ENCODE measurements at places on chromosomes 4 and X.

DNA sequence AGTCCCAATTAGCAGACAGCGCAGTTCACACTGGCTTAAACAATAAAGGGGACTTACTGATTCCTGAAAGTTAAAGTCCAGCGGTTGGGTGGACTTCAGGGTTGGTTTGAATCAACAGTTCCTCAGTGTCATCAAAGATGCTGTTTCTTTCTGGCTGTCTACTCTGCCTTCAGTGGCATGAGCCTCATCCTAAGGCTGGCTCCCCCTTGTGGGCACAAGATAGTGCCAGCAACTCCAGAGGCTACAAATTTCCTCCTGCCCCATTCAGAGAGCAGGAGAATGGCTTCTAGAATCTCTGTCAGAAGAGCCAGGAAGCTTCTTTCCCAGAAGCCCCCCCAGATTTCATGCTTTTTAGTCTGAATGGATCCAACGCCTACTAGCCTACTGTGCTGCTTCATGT is 82.4 kb upstream of the MTM1 start:
- no peak for DNase-seq

DNA sequence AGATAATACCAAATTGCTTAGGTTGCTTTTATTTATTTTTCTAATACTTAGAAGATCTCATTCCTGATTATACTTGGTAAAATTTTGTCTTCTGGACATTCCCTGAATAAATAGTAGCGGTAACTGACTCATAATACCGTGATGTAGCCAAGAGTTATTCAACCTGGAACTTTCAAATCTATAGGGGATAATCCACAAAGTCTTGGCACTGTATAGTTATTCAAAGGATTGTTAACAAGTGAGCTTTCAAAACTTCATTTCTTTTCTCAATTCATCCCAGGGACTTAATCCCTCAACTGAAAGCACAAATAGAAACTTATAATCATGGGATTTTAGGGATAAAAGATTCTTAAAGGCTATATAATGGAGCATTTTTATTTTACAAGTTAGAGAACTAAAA is 1383.3 kb downstream of the FAM133A start:
- DNase-seq = no peak

DNA sequence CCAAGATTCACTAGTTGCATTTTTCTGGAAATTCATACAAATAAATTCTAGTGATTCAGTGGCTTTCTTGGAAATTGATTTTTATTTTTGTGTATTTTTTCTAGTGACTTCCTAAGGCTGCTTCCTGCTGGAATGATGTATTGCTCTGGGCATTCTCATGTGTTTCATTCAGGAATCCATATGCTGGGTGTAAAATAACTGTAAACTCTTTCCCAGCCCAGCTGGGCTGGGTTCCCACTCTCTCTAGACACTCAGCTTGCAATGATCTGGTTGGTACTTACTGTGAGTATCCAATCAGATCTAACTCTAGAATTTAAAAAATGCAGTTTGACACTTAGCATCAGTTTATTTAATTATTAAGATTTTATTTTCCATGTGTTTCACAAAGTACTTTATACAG is 882.2 kb downstream of the STIM2 start:
- DNase-seq = no peak

DNA sequence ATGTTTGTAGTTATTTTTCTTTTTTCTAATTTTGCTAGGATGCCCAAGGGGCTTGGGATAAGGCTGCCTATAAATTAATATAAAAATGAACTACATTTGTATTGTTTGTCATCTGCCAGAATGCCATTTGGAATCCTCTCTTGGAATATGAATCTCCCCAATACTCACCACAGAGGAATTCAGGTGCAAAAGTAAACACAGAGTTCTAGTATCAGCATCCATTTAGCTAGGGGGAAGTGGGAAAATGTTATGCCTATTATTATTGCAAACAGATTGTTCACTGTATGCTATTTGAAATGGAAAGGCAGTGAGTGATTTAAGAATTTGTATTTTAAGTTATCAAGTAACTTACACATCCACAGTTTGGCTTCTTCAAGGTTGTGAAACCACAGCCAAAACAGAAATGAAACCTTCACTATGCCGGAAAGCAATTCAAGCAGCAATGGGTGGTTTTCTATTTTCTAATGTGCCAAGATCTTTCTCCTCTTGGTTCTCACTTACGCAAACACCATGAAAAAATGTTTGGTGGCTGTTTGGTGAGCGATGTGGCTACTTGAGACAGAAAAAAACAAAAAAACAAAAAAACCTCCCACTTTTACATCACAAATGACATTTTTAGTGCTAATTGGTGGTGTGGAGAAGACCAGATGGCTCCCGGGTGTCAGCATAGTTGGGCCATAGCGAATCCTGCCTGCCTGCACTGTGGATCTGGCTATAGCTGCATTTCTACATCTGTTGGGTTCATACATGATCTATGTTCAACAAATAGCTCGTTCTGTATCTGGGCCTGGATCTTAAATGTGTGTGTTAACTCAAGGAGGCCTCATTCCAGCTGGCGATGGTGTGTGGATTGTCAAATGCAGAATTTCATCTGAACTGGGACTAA is 200.8 kb upstream of the GIMD1 start:
- no peak for DNase-seq

DNA sequence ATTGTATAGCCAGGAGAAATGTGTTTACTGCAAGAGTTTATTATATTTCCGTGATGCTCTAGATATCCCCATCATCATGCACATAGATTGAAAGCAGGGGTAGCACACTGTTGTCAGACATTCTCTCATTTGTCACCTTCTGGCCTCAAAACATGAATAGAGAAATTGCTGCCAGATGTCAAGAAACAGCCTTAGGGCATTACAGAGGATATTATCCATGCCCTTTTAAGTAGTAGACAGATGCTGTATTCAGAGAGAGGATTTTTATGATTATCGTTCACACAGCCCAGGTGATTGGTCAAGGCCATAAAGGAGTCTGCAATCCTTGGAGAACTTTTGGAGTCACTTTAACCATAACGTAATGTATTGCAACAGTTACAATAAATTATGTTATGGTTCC is 1961.5 kb upstream of the TENM3 start:
- DNase-seq = no peak

- no peak for DNase-seq
These were observed 726.9 kb downstream of the GRID2 start for GRCh38 chr4:93030670-93031069.

- DNase-seq = no peak
These were observed 51.7 kb downstream of the SLC7A11 start for GRCh38 chr4:138190452-138190858.

- no peak for DNase-seq
These were observed 105.2 kb downstream of the GASK1B start for GRCh38 chr4:158067646-158068045.

DNA sequence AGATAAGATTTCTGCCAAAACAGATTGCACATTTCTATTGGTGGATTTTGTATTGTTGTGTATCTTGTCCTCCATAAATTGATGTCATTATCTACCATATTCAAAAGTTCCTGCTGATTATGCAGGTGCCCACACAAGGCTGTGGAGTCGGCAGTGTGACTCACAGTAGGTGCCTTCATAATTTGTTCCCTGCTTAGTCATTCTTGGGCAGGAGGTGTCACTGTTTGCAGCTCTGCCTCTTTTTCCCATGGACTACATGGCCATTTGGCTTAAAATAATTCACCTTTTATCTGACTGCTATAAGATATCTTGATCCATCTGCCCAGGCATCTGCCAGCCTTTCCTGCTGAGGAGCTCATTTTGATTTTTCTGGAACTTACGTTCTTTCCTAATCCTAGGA is 33.6 kb upstream of the ENPEP start:
- DNase-seq = no peak

DNA sequence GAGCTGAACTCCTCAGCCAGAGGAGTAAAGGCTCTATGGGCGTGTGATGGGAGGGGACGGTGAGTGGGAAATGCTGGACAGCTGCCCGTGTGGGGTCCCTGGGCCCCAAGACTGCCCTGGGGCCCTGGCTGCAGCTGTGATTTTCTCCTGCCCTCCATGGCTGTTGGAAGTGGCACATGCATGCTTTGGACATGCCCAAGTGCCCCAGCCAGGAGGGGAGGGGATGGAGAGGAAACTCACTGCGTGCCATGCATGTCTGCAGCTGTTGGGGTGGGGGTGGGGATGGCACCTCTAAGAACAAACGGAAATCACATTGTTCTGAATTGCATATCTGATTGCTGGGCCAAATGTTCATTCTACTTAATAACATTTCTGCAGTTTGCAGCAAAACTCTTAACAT is 52.4 kb downstream of the MID2 start:
- DNase-seq = no peak

GRCh38 chr4:40931841-40932240 is 182.1 kb downstream of the NSUN7 start:
- DNase-seq = no peak

- DNase-seq = no peak
These were observed 50.0 kb downstream of the AMMECR1 start for GRCh38 chrX:110267874-110268273.

DNA sequence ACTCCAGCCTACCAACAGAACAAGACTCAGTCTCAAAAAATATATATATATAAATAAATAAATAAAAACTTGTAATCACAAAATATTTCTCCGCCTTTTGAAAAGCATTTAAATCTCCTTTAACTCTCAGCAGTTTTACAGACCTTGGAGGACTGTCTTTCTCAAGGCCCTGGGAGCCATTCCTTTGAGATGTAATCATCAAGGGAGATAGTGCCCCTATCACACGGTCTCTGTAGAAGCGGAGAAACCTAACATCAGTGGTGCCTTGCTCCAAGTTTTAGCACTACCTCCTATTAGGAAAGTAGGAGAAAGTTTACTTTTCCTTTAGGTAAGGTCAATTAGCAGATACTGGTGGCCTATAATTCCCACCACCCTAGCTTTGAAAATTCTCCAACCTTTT is 58.5 kb downstream of the ANTXR2 start:
- no peak for DNase-seq

All from T-helper 17 cell (primary cell).